Mammary epithelial cell (primary cell): ENCODE measurements at places on chromosomes 2 and 18. TPM values are rescaled to one million over a fixed set of nuclear protein-coding genes. Genes with fewer than 3 reads are reported as not detected.

The RBM45 gene
- polyA plus RNA-seq = 6.6 TPM

The FOXD4L1 gene
- 0.10 TPM for polyA plus RNA-seq

The OTOS gene
- not detected for polyA plus RNA-seq

The TPO gene
- not detected for polyA plus RNA-seq

The CNDP1 gene
- not detected for polyA plus RNA-seq

The RETSAT gene
- 62.0 TPM for polyA plus RNA-seq

The CAPN10 gene
- polyA plus RNA-seq = 8.9 TPM

GRCh38 chr2:232410238-232410900, 3.7 kb downstream of the ALPG start:
- DNase-seq = no peak

DNA sequence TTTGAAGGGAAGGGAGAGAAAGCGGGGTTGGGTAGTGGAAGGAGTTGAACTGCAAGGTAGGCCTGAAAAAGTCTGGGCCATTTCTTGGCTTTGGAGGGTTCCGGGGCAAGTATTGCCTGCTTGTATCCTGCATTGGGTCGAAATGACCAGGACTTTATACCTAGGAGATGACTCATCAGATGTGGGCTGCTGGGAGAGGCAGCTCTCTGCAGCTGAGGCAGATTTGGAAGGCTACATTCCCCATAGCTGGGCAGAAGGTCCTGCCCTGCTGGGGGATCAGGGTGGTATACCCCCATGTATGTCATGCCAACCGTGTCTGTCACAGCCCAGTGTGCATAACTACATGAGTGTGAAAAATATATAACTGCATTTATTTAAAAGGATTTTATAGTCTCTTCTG, 171.8 kb upstream of the SPRED2 start:
- DNase-seq = peak; percentile 28

DNA sequence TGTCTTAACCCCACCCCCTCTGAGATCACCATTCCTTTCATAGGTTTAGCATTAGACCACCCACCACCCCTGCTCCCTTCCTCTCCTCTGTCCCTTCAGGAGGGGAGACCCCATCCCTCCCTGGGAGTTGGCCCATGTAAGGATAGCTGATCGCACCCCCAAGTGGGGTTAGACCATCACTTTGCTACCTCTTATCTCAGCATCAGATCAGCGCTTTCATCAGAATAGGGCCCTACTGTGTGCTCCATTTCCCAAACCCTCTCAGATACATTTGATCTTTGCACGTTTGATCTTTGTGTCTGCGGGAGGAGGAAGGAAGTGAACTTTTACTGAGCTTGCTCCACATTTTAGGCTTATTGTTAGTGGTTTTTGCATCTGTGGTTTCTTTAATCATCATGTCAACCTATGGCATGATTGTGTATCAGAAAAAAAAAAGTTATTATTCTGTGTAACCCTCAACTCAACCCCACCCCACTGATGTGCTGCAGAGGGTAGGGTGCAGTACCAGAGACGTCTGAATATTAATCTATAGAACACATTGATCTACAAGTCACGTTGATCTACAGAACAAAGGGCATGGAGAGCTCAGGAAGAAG, 81.2 kb downstream of the PDCL3 start:
- DNase-seq = no peak

GRCh38 chr18:46373791-46374190, 269.6 kb downstream of the HAUS1 start:
- DNase-seq = no peak

- DNase-seq = no peak
Observed at GRCh38 chr2:223929571-223930102, 15.5 kb downstream of the WDFY1 start.

DNA sequence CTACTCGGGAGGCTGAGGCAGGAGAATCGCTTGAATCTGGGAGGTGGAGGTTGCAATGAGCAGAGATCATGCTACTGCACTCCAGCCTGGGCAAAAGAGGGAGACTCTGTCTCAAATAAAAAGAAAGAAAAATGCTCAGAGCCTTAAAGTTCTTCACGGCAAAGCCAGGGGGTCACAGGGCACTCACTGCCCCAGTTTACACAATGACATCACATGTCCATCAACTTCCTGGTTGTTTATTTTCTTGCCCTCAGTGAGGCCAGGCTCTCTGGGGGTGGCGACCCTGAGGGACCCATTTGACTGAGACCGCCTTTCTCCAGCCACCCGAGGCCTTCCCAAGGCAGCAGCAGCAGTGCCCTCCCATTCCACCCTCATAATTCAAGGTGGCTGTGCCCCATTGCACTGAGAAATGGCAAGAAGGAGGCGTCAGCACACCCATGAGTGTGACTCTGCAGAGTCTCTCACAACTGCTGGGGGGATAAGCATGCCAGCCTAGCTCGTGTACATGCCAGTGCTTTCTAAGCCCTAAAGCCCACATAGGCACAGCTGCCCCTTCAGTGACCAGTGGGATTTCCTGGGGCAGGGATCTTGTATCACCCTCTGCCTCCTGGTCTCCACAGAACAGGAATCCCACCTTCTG, 50.0 kb downstream of the SFXN5 start:
- DNase-seq = no peak

- DNase-seq = peak; percentile 67
Observed at GRCh38 chr2:18545384-18545783, 15.1 kb downstream of the RDH14 start.

- no peak for DNase-seq
Observed at GRCh38 chr2:16037808-16038457, 97.6 kb downstream of the MYCN start.

DNA sequence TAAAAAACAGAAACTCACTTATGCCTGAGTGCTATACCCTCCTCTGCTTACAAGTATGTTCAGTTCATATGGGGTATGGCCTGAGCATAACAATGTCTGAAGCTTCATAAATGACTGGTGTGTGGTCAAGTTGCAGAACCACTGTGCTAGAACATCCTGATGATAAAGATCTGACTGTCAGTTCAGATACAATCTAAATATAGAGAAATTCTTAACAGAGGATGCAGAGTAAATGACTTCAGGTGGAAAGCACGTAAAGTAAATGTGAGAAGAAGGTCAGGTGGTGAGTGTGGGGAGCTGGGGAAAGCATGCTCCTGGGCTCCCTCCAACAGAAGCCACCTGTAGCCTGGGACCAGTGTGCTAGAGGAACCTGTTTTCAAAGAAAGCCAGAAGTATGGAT, 926.2 kb downstream of the TSN start:
- DNase-seq = peak; percentile 43

DNA sequence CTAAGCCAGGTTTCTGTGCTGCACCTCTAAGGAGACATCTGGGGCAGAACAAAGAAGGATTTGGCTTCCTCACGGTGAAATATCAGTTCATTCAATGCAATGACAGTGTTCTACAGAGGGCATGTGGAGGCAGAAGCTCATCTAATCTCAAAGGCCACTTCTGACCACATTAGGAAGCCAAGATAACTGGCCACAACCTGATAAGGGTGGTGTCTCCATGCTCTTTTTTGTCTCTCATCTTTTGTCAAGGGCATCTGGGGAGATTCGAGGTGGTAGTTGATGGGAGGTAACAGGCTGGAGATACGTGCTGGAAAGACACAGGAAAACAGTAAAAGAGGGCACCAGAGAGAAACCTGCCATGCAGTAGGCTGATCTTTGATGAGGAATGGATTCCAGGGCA, 303.9 kb downstream of the LRATD1 start:
- DNase-seq = no peak

DNA sequence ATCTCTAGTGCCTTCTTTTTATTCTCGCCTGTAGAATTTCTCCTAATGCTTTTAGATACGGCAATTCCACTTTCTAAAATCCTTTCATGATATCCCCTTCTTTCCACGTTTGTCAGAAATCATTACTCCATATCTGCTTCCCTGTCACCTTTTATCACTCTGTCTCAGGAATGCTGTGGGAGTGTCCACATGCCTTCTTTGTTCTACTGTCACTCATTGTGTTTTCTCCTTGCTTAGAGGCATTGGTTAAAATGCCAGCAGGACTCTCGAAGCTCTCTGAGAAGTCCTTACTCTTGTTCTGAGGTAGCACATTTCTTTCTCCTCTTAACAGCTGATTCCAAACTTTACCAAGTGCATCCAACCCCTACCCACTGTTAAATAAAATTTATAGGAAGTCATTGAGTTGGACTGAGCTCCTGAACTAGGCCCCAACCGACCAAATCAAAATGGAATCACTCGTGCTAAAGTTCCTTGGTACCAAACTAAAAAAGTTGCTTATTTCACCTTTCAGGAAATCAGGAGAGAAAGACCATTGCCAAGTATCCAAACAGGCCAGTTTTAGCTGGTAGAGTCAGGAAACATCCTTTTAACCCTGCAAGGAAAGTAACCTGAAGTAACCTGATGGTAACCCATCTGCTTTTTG, 10.6 kb upstream of the GALNT5 start:
- peak; percentile 85 for DNase-seq

DNA sequence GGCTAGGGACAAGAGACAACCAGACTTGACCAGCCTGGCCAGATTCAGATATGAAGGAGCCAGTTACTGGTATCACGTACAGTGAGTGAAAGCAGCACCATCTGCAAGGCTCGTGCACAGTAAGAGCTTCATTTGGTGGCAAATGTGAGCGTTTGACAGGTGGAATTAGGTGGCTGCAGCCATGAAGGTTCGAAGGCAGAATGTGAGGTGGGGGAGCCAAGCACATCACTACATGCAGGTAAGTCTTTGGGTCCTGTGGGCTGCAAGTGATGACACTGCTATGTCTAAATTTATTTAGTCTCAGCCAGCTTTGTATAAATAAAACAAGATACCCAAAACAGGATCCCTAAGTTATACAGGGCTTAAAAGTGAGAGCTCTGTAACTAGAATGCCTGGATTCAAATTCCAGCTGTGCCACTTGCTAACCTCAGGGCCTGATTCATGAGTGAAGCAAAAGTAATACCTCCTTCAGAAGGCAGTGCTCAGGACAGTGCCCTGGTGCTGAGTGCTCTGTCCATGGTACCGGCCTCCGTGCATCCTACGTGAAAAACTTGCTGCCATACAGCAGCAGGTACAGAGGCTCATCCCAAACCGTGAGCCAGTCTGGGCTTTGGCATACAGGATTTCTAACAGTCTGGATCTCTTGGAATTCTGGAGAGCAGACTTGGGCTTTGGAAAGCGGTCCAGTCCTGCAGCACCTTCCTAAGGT, 18.6 kb downstream of the DDX18 start:
- peak; percentile 20 for DNase-seq

DNA sequence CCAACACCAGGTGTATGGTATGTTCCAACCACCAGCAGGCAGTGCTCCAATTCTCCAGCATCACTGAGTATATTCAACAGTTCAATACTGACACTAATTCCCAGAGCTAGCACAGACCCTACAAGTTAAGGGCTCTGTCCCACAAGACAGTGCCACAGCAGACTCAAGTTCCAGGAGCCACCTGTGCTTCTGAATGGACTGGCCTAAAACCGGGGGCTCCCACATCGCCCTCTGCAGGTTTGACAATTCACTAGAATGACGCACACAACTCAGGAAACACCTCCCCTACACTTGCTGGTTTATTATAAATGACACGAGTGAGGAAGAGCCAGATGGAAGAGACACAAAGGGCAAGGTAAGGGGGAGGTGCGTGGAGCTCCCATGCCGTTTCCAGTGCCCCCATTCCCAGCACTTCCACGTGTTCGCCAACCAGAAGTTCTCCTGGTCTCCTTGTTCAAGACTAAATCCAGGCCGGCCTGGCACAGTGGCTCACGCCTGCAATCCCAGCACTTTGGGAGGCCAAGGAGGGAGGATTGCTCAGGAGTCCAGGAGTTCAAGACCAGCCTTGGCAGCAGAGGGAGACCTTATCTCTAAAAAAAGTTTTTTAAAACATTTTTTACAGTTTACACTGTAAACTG, 12.2 kb upstream of the ATP6V1B1 start:
- DNase-seq = no peak

- no peak for DNase-seq
Observed at GRCh38 chr2:120656273-120656950, 79.3 kb upstream of the GLI2 start.

DNA sequence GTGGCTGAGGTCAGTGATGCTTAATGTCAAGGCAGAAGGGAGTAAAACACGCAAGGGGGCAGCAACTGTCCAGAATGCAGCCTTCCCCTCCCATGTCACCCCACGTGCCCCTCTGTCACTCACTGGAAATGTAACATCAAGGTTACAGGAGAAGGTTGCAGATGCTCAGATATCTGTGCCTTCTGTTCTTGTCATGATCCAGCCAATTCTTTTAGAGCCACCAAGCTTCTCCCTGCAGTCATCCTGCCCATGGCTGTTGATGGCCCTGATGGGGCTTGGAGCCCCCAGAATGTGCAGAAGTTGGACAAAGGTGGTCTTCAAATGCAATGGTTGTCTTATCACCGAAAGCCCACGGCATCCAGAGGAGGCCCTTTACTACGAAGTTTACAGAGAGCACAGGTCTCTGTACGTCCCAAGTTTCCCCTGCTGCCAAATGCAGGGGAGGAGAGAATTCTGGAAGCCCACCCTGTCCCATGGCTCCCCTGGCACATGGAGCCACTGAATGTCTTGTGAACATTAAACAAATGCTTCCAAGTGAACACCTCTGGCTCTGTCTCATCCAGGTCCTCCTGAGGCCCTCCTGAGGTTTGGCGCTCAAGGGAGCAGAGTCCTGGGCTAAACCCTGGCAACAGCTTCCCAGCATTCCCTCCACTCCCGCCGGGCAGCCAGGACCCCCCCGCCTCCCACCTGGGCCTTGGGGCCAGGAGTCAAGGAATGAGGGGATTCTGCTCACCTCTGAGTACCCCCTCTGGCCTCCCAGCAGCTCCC, 4.5 kb upstream of the GPR55 start:
- DNase-seq = no peak

DNA sequence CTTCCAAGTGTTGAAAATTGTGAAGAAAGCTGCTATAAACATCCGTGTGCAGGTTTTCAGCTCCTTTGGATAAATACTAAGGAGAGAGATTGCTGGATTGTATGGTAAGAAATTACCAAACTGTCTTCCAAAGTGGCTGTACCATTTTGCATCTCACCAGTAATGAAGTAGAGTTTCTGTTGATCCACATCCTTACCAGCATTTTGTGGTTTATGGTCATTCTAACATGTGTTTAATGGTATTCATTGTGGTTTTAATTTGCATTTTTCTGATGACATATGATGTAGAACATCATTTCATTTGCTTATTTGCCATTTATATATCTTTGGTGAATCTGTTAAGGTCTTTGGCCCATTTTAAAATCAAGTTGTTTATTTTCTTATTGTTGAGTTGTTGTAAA, 260.7 kb downstream of the SPAG16 start:
- DNase-seq = no peak

GRCh38 chr2:72994282-72994990, 77.1 kb downstream of the SFXN5 start:
- DNase-seq = no peak

DNA sequence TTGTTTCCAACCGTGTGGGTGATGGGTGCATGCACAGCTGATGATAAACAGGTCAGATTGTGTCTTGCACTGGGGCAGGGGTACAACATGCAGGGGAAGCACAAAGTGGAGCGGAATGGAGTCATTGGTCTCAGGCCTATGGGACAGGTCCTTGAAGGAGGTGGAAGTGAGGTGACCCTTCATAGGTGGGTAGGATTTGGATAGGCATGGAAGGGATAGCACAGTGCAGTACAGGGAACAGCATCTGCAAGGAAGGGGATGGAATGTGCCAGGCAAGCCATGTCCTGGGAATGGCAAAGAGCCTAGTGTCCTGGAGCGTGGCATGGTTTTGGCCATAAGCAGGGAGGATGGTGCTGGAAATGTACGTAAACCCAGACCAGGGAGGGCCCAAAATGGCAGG, 143.9 kb downstream of the CAPN13 start:
- DNase-seq = no peak
